ENCODE measurements at places on chromosomes 2 and 18.
A peak's percentile ranks its signal among the peaks of the same experiment; 100 is the strongest.

DNA sequence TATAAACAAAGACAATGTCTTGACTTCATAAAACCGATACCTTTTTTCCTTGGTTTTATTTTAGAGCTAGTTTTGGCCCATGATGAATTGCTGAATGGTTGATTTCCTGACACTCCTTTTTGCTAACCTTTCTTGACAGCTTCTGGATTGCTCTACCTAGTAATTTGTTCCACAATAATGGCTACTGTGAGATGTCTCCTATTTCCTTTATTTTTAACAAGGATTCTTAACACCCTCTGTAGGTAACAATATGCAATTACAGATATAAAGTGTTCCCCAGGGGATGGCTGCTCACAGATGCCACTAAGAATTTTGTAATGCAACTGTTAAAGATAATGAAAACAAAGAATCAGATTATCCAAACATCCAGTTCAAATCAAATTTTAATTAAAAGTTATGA lies 100.8 kb upstream of the ATP5MC3 start:
- peak; percentile 46 for DNase-seq

- no peak for DNase-seq
Observed at GRCh38 chr2:234429265-234429664, 67.6 kb downstream of the ARL4C start.

- DNase-seq = no peak
Observed at GRCh38 chr2:235996419-235996818, 171.8 kb downstream of the GBX2 start.

DNA sequence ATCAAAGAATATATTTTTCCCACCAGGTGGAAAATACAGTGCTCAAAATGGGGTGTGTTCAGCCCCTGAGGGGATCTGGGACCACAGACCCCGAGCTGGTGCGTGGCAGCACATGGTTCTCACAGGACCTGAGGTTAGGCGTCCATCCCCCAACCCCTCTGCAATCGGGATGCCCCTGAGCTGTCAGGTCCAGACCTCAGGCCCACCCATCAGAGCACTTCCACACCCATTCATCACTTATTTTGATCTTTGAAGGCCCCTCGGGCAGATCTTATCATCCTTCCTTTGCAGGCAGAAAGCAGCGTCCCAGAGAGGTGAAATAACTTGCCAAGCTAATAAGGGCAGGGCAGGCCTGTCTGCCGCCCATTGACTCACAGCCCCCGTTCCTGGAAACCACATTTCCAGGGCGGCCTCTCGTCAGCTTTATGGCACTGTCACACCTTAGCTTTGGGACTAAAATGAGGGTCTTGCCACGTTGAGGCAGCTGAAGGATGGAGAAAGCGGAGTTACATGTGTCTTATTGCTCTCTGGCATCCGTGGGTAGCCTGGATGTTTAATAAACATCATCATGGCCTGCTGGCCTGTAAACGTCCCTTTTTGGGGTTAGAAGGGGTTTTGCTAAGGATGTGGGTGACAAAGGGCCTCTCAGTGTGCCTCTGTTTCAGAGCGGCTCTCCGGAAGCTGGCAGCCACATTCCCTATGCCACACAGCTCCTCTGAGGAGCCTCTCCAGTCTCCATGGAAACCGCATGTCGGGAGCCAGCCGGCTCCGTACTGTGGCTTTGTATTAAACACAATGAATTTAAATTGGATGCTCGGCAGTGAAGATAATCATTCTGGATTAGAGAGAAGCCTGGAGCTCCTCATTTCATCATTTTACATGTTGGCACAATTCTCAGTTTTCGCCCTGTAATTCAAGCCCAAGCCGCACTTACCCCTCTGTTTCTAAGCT lies 58.3 kb upstream of the MAPRE3 start:
- DNase-seq = no peak

DNA sequence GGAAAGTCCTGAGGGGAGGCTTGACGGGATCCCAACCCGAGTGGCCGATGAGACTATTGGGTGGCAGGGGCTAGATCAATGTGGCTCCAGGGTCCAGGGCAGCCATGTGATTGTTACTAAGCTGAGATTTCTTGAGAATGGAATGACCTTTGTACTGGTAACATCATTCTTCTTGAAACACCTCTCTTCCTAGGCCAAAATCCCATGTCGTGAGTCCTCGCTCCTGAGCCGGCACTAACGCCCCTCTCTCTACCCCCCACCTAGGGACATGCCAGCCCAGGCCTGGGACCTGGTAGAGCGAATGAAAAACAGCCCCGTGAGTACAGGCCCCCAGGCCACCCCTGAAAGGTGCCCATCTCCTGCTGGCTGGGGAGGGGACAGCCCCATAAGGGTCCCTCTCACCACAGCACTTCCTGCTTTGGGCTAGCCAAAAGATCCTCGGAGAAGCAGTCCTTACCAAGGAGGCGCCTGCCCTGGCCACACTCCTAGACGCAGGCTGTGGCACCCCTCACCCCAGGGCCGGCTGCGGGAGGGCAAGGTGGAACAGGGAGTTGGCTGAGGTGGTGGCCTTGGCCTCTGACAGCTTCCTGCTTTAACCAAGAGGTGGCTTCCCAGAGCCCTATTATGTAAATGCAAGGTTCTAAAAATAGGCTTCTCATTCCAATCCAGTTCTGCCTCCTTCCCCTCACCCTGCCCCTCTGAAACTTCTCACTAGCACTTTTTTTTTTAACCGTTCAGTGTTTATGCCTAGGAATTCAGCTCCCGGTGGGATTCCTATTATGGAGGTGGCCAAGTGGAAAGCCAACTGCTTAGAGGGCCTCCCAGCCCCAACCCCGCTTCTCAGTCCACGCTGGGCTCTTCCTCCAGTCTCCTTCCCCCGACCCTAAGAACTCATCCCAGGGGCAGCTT lies 126.6 kb upstream of the PPP1CB start:
- DNase-seq = peak; percentile 57

GRCh38 chr18:64103986-64104385 lies 44.9 kb downstream of the LINC00305 start:
- no peak for DNase-seq

DNA sequence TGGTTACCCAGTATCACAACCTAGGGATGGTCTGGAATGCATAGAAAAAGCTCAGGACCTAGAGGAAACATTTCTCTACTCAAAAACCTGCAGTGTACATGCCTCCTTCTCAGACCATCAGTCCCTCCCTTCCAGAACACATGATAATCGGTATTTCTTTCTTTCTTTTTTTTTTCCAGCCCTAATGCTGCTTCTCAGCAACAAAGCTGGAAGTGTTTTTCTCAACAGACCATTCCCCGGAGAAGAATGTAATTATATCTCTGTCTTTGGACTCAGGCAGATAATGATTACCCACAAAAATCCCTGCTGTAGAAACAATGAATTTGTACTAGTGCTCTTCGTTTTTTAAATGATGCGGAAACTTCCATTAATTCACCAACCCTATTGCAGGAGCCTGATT lies 44.1 kb upstream of the NDUFV2 start:
- DNase-seq = no peak

DNA sequence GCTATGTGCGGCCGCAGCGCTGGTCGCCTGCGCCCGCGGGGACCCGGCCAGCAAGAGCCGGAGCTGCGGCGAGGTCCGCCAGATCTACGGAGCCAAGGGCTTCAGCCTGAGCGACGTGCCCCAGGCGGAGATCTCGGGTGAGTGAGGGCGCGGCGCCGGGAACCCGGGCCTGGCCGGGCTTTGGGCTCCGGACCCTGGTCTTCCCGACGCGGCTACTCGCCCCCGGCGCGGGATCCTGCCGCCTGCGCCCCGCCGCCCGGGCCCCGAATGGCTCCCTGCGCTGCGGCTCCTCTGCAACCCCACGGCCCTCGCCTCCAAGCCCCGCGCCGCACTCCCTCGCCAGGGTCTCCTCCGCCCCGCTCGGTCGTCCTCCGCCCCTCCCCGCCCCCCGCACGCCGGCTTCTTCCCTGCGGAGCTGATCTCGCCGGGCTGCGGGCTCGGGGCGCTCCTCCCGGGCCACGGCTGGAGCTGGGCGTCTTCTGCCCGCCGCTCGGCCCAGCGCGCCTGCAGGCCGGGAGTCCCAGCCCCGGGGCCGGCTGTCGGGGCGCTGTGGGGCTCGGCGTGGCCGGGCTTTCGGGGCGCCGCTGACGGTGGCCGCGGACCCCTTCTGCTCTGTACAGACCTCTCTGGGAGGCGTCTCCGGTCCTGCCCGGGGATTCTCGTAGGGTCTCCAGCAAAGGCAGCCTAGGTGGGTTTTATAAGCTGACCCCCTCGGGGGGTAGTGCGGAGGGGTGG lies 652 bp downstream of the GPC1 start:
- DNase-seq = peak; percentile 60

DNA sequence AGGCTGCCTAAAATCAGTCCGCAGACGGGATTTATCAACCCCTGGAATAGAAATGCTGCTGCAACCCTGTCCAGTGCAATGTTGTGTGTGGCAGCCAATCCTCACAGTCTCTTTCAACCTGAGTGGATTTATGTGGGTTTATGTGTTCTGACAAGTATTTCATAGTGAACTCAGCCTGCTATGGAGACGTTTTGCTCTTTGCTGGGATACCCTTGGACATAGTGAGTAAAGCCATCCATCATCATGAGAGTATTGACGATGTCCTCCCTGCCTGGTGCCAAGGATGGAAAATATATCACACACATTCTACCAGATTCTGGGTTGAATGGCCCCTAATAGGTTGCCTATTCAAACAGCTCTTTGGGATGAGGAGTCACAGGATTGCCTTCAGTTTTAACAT lies 219.1 kb downstream of the SOCS6 start:
- DNase-seq = no peak

- no peak for DNase-seq
Observed at GRCh38 chr2:46841621-46842020, 74.0 kb downstream of the MCFD2 start.

GRCh38 chr2:188598551-188598950 lies 306.9 kb downstream of the GULP1 start:
- no peak for DNase-seq

DNA sequence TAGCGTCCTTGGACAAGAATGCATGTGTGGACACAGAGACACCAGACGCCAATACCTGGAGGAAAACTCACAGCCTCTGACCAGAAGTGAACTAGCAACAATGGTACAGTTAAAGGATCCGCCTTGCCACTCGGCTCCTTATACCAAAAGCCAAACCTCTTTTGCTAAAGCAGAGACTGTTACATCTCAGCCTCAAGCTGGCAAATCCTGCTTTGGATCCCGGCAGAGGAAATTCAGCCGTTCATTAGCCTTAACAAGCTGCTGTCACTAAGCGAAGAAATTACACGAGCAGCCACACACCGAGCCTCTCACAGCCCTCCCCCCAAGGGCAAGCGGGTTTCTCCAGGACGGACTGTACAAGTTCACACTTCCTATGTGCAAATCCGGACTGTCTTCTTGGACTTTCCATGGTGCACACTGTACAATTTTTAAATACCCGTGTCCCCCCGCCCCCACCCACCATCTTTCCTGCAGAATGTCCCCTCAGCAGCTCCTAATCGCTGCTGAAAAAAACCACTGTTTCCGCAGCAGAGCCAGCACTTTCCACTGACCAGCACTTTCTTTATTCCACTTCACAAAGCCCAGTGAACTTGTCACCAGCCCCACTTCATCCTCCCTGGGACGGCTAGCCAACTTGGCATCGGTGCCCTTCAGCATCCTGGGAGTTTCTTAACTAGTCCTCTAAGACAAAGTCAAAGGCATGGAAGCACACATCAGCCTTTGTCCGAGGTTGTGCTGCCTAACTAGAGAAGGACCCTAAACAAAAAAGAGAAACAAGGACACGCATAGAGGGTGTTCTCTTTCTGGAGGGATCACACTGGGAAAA lies 1.5 kb downstream of the KLF7 start:
- DNase-seq = no peak

- peak; percentile 61 for DNase-seq
Observed at GRCh38 chr18:32349728-32350395, 120.8 kb downstream of the GAREM1 start.

DNA sequence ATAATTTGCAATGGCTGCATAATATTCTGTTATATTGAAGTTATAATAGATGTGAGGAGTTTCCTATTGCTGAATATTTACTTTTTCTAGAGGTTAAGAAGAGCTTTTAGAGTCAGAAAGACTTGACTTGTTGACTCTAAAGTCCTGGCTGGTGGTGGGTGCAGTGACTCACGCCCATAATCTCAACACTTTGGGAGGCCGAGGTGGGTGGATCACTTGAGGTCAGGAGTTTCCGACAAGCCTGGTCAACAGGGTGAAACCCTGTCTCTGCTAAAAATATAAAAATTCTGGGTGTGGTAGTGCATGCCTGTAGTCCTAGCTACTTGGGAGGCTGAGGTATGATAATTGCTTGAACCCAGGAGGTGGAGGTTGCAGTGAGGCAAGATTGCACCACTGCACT lies 33.9 kb upstream of the ATIC start:
- no peak for DNase-seq

- DNase-seq = no peak
Observed at GRCh38 chr2:27849558-27850205, 40.5 kb downstream of the RBKS start.

DNA sequence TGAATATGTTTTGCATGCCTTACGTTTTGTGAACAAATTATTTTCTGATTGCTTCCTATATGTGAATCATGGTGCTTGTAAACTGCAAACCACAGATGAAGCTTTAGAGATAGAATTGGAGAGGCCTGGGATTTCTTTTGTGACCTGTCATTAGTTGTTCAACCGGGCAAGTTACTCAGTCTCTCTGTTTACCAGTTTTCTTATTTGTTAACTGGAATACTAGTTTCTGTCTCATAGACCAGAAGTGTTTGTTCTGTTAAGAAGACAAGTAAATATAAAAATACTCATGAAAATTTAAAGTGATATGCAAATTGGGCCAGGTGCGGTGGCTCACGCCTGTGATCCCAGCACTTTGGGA lies 27.3 kb downstream of the DGKD start:
- DNase-seq = no peak

DNA sequence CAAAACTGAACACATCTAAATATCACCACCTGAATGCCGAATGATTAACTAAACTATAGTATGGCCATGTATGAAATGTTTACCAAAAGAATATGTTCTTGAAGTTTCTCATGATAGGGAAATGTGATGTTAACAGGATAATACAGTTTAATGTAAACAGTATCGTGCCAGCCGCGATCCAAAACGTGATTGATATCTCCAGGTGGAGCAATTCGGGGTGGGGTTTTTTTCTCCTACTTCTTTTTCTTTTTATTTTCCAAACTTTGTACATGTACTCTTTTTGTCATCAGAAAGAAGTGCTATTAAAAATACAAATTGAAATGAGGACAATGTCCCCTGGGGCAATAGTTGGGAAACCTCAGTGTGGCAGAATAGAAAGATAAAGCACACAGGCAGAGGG lies 4.0 kb upstream of the BIN1 start:
- DNase-seq = no peak

- no peak for DNase-seq
Observed at GRCh38 chr2:227386630-227387029, 1.1 kb downstream of the SCYGR1 start.

- no peak for DNase-seq
Observed at GRCh38 chr2:85779641-85780315, 26.0 kb downstream of the ATOH8 start.

GRCh38 chr18:50039746-50040145 lies 155.2 kb downstream of the MYO5B start:
- DNase-seq = no peak

- peak; percentile 49 for DNase-seq
Observed at GRCh38 chr18:36284671-36285295, 12.7 kb upstream of the FHOD3 start.

DNA sequence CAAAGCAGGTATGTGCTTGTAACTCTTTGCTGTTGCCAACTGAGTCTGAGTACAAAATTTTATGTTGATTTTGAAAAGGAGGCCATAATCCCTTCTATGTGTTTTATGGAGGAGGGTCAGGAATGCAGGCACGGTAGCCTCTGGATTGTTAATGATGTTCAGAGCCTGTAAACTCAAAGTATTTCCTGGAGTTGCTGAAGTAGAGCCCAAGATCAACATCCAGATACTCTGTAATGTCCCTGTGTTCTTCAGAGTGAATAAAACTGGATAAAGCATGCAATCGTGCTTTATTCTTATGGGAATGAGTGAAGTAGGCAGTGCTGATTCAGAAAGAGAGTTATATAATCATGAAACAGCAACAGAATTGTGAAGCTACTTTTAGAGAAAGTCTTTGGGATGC lies 61.8 kb upstream of the CHRNA1 start:
- DNase-seq = no peak
